ENCODE measurements at places on chromosomes 1 and 21.
A peak's percentile ranks its signal among the peaks of the same experiment; 100 is the strongest.

GRCh38 chr1:223836586-223836985, 9.2 kb downstream of the TP53BP2 start:
- no peak for DNase-seq

DNA sequence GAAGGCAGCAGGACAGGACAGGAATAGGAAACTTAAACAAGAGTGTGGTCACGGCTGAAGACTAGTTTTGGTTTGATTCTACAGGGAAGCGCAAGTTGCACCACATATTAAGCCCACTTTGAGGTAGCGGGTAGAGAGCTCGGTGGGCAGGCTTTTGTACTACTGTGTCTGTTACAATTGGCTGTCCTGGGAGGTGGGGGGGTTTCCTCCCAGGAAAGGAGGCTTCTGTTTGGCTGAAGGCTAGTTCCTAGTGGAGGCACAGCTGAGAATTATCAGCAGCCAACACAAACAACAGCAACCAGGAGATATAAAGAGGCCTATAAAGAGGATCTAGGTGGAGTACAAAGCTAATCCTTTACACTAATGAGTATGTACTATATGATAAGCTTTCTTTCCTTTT, 62.7 kb downstream of the ZNF648 start:
- no peak for DNase-seq

- no peak for DNase-seq
Observed at GRCh38 chr1:24348196-24348595, 29.0 kb downstream of the GRHL3 start.

DNA sequence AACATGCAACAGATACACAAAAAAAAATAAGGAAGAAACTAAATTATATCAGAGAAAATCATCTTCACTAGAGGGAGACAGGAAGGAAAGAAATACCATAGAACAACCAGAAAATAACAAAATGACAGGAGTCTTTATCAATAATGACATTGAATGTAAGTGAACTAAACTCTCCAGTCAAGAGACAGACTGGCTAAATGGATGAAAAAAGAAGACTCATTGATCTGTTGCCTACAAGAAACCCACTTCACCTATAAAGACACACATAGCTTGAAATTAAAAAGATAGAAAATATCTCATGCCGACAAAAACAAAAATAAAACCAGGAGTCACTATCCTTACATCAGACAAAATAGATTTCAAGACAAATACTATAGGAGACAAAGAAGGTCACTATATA, 593.1 kb upstream of the USP24 start:
- DNase-seq = no peak

DNA sequence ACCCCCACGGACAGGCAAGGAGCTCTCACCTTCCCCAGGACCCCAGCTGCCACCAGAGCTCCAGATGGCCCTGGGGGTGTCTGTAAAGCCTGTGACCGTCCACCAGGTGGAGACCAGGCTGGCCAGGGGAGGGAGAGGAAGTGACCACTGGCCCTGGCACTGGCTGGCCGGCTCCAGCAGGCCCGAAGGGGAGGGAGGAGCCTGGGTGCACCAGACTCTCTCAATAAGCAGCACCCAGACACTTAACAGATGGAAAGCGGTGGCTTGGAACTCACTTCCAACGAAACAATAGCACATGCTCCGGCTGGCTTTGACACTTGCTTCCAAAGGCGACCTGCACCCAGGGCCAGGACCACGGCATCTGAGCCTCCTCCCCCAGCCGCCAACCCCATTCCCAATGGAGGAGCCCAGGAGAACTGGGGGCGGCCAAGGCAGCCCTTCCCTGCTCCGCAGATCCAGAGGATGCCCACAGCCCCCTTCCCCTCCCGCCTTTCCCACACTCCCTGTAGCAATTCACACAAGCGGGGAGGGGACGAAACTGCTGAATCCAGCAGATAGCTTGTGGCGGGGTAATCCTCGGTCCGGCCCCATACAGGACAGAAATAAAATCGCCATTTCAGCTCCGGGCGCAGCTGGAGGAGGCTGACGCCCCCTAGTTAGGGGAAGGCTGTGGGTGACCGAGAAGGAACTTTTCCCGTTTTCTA, 742 bp upstream of the PDE9A start:
- DNase-seq = no peak

- no peak for DNase-seq
Observed at GRCh38 chr1:204711947-204712701, 26.6 kb upstream of the LRRN2 start.

DNA sequence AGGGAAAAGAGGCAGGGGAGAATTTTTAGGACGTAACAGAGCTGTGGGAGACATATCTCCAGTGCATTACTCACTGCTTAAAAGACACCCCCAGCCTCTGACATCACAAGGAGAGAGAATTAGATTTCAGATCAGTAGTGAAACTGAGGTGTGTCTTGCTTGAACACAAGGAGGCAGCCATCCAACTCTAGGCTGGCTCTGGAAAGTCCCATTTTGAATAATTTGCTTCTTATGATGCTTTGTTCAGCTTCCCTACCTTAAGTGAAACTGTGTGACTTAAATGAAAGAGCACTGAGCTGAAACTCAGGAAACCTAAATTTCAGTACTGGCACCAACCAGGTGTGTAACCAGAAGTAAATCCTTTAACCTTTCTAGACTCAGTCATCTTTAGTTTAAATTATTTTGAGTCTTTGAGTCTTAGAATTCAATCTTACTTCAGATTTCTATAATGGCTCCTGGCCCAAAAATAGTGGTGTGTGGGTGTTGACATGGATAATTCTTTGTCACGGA, 251.6 kb upstream of the SGIP1 start:
- peak; percentile 83 for DNase-seq

Data from CD4-positive, alpha-beta T cell treated with Interleukin-12 subunit alpha and Interleukin-12 subunit beta, for 1 hour (primary cell).